ENCODE measurements at places on chromosomes 7 and 10.

- DNase-seq, result no peak
Measured at GRCh38 chr7:50262916-50263690, 41.4 kb upstream of the IKZF1 start.

- no peak for DNase-seq
Measured at GRCh38 chr7:28627896-28628295, 215.6 kb downstream of the CREB5 start.

DNA sequence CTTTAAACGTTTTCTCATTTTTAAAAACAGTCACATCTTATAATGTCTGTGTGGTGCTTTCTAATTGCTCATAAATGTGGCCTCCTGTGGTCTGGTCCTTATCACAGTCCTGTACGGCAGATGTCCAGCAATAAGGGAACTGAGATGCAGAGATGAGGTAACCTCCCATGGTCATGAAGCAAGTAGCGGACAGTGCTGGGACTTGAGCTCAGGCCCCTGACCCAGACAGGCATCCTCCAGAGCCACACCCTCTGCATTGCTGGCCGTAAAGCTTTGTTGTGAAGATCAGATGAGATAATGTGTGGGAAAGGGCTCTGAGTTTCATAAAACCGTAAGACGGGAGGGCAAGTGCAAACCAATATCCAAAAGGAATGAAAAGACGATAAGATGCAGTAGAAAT, 48.2 kb downstream of the DYNC2I1 start:
- no peak for DNase-seq

- DNase-seq, result no peak
Measured at GRCh38 chr7:41459183-41459582, 243.7 kb downstream of the INHBA start.

DNA sequence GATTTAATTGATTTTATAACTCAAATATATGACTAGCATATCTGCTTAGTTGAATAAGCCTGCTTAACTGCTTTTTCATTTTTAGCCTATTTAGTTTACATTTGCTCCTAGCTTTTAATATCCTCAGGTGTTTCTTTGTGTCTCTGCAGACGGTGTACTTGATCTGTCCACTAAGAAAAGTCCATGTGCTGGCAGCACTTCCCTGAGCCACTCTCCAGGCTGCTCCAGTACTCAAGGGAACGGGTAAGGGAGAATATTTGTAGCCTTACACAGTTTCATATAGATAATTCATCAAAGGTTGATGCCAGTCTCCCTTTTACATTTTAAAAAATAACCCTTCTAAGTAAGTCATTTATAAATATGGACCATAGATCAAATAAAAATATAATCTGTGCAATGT, 119.9 kb downstream of the LCOR start:
- DNase-seq, result no peak

DNA sequence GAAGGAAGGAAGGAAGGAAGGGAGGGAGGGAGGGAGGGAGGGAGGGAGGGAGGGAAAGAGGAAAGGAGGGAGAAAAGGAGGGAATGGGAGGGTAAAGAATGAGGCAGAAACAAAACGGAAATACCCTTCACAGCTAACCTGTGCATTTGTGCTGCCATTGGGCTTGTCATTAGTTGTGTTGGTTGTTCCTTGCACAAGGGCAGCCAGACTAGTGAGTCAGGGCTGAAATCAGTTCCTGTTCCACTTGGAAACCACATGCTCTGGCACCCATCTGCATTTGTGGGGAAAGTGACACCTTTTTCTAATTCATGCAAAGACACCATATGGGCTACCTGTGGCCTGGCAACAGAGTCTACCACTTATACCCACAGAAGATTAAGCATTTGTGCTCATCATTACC, 1004.0 kb upstream of the C7orf33 start:
- no peak for DNase-seq

DNA sequence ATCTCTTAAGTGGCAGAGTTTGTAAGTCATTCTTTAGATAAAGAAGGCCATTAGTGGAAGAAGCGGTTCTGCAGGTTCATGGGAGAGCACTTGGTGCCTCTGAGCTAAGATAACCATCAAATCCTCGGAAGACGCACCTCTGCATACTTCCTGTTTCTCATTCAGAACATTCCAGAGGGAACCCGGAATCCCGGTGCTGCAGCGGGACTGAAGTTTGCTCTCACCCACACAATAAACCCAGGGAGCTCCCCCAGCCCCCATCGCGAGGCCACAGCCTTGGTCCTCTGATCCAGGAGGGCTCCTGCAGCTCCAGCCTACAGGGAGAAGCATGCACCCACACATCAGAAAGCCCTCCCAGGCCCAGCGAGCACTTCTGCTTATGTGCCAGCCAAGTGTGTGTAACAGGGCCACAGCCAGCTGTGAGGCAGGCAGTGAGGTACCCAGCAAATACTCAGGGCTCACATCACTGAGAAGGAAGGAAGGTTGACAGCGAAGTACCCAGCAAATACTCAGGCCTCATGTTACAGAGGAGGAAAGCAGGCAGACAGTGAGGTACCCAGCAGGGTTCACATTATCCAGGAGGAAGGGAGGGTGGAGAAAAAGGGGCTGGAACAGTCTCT, 142.4 kb downstream of the DIP2C start:
- DNase-seq, result no peak

- DNase-seq, result no peak
Measured at GRCh38 chr10:47290338-47290737, 9.7 kb upstream of the GDF10 start.

GRCh38 chr10:119286983-119287633, 79.7 kb downstream of the GRK5 start:
- DNase-seq, result no peak

DNA sequence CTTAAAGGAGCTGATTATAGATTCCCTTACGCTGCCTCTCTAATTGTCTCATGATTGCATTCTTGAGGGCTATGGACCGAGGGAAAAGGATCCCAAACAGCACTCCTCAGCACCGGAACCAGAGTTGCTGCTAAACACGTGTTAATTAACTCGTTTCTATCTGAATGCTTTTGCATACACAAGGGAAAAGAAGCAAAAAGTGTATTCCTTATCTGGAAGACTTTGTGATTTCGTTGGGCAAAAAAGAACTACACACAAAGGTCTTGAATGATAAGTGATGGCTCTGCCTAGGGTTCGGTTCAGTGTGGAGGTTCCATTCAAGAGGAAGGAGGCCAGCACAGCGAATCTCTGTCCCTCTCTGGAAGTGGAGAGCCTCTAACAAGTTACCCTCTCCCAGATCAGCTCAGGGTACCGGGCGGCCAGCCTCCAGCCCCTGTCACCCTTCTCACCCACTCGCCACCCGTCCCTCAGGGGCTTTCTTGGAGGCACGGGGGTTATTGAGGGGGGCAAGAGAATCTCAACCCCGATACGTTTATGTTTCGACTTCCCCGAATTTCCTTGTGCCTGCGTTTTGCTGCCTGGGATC, 515 bp upstream of the SLC4A2 start:
- no peak for DNase-seq

- DNase-seq, result no peak
Measured at GRCh38 chr10:77501152-77501845, 136.3 kb downstream of the KCNMA1 start.

DNA sequence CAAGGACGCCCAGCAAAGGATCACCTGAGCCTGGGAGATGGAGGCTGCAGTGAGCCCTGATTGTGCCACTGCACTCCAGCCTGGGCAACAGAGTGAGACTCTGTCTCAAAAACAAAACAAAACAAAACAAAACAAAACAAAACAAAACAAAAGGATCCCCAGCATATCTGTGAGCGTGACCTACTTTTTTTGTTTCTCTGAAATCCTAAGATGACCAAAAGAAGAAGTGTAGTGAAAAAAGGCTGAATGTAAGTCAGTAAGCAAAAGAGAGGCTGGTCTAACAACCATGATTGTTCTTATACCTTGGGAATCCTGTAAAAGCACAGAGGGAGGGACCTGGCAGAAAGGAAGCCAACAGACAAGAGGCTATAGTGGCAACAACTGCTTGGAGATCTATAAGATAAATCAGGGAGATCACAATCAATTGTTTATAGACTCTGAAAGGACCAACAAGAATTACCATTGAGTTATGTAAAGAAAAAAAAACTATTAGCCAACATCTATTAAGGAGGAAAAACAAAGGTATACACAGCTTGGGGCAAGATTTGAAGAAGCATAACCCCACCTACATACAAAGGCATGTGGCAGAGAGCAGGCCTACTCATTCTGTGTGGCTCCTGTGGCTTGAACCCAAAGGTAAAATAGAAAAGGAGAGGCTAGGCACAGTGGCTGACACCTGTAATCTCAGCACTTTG, 255.2 kb upstream of the KLF14 start:
- no peak for DNase-seq

- no peak for DNase-seq
Measured at GRCh38 chr10:63664341-63664885, 143.2 kb downstream of the REEP3 start.

GRCh38 chr10:86486856-86487255, 34.7 kb downstream of the WAPL start:
- no peak for DNase-seq

DNA sequence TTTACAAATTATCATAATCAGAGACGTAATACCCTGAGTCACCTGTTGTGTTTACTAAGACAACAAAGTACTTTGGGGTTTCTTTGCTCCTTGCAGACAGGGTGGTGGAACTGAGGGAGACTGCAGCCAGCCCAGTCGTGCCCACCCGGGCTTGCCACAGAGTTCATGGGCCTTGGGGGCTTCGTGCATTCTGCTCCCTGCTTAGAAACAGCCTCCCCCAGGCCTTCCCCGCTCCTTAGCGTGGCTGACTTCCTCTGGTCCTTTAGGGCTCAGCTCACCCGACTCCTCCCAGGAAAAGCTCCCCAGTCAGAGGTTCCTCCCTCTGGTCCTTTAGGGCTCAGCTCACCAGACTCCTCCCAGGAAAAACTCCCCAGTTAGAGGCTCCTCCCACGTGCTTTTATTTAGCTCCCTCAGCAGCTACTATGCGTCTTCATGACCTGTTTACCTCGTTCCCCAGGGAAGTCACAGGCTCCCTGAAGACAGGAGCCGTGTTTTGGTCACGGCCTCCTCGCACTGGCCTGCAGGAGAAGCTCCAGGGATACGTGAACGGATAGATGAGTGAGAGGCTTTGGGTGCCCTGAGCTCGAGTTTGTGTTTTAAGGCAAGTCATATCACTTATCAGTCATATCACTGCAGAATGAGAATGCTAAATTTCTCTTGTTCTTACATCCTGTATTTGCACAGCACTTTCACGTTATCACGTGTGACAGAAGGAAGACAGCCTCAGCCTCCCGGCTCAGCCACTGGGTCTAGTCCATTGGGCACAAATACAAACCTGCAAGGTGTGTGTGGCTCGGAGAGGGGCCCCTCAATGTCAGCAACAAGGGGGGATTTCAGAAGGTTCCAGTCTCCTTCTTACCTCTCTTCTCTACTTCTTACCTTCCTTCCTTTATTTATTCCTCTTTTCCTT, 52.7 kb upstream of the VIPR2 start:
- no peak for DNase-seq

- no peak for DNase-seq
Measured at GRCh38 chr10:18100669-18101068, 39.6 kb upstream of the CACNB2 start.

- DNase-seq, result no peak
Measured at GRCh38 chr7:157389951-157390730, 53.3 kb downstream of the DNAJB6 start.

- DNase-seq, result no peak
Measured at GRCh38 chr7:50265968-50266634, 38.4 kb upstream of the IKZF1 start.
